Stimulated activated naive CD8-positive, alpha-beta T cell treated with anti-CD3 and anti-CD28 coated beads, Interleukin-15, amount 100 ng/mL, for 72 hours (primary cell): ENCODE measurements at places on chromosomes 16 and 17.

DNA sequence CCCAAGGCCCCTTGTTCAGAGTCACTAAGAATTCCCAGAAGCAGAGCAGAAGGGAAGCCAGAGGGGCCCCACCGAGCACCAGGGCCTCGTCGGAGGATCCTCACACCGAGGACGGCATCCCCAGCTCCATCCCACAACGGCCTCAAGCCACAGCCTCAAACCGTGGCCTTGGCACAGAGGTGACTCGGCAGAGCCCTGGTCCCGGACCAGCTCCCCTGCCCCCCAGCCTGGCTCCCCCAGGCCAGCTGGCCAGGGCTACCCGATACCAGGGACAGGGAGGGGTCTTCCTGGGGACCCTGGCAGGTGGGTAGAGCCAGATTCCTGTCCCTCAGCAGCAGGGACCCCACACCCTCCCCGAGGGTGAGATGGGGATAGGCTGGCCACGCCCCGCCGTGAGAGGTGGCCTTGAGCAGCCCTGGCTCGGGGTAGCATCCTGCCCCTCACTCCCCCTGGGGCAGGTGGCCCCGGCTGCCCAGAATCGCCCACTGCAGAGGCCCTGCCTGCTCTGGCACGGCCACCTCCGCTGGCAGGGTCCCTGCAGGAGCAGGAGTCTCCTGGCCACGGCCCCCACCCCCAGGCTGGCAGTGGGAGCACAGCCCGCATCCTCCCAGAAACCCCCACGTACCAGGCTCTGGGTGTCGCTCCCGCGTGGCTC is 5.6 kb upstream of the PVALEF start:
- DNase-seq = no peak

DNA sequence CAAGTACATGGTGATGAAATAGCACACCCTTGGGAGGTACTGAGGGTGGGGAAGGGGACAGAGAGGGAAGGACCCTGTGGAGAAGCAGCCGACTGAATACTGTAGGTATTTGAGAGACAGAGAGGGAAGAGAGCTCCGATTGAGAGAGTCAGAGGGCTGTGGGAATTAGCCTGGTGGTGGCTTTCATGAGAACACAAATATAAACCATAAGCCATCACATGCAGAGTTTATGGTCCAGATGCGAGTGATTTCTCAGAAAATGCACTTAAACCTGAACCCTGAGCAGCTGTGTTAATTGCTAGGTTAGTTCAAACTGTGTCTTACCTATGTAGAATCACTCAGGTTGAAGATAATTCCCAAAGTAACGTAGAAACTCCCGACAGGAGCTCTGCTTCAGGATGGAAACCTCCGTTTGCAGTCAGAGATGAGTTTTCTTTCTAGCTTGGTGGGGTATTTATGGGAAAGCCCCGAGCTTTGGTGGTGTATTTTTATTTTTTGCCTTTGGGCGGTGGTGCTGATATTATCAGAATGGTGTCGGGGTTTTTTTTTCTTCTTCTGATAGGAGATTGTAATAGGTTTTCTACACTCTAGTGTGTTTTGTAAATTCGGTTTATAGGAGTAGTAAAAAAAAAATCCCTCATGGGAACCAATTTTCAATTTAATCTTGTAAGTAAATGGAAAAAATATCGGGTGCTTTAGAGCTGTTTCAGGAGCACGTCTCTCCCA is 184.9 kb upstream of the CACNG5 start:
- DNase-seq = no peak

DNA sequence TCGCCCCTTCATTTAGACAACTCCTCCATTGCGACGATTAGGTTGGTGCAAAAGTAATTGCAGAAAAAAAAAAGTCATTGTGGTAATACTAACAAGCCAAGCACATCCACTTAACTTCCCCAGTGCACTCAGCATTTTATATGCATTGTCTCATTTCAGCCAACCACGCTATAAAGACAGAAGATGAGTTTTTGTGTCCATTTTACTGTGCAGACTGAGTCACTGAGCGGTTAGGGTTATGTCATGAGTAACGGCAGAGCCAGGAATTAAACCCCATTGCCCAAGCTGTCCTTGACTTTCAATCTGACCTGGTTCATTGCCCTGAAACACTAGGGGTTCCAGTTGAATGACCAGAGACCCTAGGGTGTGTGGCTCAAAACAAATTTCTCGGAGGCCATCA is 218.7 kb downstream of the XYLT1 start:
- no peak for DNase-seq

DNA sequence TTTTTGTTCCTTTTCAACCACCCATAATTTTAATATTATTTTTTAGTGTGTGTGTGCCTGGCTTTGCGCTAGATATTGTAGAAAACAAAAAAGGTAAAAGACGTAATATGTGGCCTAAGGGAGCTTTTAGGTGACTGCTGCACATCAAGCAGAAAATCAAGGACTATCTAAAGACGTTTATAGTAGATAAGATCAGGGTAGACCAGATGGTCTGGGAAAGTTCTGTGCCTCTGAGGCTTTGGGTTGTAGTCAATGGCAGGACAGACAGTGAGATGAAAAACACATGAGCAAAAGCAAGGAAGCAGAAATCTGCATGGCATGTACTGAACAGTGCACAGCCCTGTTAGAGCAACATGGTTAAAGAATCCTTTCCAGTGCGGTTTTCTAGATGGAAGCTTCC is 26.8 kb upstream of the ARHGAP23 start:
- no peak for DNase-seq

DNA sequence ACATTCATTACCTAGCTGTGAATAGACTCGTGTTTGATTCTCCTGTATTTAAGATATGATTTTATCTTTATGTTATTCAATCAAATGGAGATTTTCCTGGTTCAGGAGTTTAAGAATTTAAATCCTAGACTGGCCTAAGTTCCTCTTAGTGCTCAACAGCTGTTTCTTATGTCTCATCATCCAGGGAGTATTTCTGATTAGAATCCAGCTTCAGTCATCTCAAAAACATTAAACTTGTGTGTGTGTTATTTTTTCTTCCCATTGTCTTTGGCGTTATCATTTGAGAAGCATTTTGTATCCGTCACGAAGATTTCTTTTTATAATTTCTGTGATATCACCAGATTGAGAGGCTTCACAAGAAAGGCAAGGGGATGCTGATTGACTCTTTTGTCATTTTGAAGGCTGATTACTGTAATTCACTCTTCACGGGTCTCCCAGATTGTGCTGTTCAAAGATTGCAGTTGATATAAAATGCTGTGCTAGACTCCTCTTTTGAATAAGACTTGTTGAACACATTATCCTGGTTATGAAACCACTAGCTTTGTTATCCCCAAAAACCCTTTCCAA is 204.8 kb downstream of the CDH8 start:
- no peak for DNase-seq

DNA sequence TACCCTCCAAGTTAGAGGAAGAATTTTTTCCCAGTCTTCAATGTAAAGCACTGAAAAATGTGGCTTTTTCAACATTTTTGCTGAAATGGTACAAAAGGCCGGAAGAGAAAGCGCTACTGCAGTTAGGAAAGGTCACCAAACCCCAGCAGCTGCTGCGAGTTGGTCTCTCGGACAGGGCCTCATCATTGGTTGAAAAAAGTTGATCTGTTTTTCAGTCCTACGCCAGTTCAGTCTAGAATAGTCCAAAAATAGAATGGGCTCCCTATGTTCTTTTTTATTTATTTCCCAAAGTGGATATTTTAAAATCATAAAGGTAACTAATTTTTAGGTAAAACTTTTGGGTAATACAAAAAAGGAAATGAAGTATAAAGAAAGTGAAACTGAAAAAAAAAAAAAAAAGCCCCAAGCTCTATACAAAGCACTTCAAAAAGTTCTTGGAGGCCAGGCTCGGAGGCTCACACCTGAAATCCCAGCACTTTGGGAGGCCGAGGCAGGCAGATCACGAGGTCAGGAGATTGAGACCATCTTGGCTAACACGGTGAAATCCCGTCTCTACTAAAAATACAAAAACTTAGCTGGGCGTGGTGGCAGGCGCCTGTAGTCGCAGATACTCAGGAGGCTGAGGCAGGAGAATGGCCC is 17.4 kb downstream of the ADAP2 start:
- no peak for DNase-seq

GRCh38 chr16:65752522-65752844 is 614.0 kb upstream of the CDH5 start:
- DNase-seq = no peak

DNA sequence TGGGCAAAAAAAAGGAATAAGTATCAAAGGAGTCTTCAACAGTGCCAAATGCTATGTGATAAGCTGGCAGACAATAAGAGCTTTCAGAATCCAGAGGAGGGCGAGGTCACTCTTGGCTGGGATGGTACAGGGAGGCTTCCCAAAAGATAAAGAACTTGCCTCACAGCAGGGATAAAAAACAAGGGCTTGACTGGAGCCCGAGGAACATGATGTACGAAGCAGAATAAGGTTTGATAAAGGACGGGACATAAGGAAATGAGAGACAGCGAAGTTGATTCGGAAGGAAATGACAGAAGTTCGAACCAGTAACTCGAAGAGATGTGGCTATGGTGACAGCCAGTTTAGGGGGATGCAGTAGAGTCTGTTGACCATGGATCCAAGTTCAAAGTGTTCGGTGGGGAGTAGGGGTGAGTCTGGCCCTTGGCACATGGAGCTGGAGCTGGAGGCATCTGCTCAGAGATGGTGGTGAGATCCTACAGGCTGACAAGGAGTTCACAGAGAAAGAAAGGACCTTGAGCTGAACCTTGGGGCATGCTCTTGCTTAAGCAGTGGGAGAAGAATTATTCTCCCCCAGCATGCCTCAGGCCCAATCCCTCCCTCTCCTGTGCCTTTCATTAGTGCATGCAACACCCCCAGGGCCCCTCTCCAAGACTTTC is 137.6 kb upstream of the RCVRN start:
- no peak for DNase-seq

DNA sequence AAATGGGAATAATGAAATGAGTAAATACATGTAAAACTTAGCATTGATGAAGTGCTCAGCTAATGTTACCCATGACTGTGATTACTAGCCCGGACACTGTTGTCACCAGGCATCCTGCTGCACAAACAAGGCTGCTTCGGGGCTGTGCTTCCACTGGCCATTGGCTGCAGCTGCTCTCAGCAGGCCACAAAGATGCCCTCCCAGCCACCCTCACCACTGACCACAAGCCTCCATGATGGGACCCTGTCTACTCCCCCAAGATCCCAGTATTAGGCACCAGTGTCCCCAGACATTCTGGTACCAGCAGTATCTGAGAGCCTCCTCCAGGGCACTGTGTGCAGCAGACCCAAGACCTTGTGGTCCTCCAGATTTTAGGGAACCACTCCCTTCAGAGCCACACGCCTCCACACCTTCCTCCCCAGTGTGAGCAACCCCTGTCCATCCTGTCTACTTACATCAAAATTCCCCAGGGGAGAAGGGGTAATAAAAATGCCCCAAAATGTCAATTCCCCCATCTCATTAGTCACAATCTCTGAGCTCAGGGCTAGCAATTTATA is 19.7 kb upstream of the NUP93 start:
- DNase-seq = no peak

DNA sequence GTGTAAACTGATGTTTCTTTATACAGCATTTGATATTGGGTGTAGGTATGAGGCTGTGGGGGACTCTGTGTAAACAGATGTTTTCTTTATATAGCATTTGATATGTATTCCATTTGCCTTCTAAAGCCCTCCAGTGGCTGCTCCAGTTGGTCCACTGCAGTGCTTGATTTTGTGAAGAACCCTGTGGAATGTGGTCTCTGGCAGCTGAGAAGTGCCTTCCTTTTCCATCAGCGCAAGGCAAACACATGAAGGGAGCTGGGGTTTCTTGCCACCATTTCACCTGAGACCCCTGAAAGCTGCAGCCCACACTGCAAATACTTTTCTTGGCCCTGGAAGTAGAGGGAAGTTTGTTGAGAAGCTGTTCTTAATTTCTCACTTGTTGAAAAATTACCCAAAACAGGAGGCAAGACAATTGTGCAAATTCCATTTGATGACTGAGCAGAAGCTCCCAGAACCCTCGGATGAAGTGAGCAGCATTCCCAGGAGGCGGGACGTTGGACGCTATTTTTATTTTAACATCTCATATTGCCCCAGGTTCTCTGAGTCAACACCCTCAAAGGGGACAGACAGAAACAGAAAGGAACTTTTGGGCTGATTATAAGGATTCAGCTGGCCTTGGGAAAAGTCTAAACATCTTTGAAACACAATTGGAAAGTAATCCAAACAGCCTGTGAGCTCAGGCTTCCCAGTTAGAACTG is 158.5 kb upstream of the RPH3AL start:
- DNase-seq = no peak
